Endothelial cell of umbilical vein (primary cell): ENCODE measurements at places on chromosomes 16 and 17.

DNA sequence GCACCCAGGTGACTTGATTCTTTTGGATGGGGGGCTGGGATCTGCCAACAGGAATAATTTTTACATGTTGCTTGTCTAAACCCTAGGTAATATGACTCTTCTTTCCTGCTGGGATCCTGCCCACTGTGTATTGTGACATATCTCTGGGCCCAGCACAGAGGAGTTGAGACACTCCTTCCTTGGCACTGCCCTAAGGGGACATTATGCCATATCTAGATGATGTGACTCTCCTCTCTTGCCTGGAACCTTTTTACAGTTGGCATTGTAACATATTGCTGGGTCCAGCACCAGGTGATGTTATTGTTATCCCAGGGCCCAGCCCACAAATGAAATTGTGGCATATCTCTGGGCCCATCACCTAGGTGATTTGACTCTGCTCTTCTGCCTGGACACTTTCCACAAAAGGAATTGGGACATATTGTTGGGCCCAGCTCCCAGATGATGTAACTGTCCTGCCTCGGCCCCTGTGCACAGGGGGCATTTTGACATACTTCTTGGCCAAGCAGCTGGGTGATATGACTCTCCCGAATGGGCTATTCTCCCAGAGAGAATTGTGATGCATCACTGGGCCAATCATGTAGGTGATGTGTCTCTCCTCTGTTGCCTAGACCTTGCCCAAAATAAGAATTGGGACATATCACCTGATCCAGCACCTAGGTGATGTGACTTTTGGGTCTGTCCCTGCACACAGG, 1837.7 kb downstream of the TP53TG3F start:
- DNase-seq, result no peak

DNA sequence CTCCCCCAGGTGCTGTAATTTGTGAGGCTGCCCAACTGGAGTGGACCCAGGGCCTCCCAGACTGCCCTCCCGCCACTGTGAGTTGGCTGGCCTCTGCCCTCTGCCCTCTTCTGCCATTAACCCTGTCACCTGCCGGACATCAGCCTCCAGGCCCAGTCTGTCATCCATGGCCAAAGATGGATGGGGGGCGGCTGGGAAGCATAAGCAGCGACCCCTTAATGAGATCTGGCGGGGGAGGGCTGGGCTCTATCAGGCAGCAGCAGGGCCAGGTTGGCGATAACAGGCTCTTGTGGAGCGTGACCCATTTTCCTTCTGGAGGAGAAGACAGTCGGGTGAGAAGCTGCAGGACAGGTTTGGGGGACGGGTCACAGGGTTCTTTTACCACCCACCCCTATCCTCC, 25.3 kb downstream of the CDK5RAP3 start:
- no peak for DNase-seq

- DNase-seq, result no peak
Measured at GRCh38 chr16:1981398-1981836, at the start of gene NOXO1. TSS of gene NOXO1 (minus strand) at chr16:1981469. CDS start at chr16:1981179, 290 bp downstream.

DNA sequence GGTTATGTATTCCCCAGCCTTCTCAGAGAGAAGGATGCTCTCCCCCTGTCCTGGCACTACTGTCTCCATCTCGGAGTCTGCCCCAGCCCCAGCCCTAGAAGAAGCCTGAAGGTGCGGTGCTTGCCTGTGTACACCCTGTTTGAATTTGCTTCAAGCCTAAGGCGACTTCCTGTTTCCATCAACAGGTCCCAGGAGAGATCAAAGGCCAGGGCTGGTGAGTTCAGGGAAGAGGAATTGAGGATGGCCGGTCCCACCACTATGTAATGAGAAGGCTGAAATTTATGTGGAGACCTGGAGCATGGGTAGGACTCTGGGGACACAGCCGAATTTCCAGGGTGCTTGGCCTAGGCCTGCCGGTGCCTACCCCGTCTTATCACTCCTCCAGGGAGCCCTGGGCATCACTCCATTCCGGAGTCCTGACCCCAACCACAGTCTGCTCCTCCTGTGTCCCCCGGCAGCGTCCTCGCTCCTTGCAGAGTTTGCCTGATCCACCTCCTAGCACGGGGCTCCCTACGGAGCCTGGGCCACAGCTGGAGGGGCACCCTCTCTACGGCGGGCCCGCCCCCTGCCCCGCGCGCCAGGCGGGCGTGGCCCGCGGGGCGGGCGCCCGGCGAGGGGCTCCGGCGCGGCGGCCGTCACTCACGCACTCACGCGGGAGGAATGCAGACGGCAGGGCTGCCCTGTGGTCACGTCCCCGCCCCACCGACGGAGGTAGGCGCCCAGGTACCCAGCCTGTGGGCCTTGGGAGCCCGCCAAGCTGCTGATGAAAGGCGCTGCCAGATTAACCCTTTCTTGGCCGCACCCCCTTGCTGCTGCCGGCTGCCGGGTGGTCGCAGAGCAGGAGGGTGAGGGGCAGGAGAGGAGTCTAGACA, 53.8 kb upstream of the TAC4 start:
- no peak for DNase-seq

- DNase-seq, result no peak
Measured at GRCh38 chr16:71917900-71918299, 22.6 kb downstream of the IST1 start.

GRCh38 chr17:41835800-41836549, at the start of gene NT5C3B:
TSS of gene NT5C3B (minus strand) at chr17:41836232. CDS start at chr17:41836193, 39 bp downstream.
- peak; percentile 44 for DNase-seq

GRCh38 chr17:81189670-81190530, 23.9 kb upstream of the AATK start:
- DNase-seq, result no peak

GRCh38 chr17:27486741-27487140, 30.5 kb downstream of the KSR1 start:
- DNase-seq, result no peak

DNA sequence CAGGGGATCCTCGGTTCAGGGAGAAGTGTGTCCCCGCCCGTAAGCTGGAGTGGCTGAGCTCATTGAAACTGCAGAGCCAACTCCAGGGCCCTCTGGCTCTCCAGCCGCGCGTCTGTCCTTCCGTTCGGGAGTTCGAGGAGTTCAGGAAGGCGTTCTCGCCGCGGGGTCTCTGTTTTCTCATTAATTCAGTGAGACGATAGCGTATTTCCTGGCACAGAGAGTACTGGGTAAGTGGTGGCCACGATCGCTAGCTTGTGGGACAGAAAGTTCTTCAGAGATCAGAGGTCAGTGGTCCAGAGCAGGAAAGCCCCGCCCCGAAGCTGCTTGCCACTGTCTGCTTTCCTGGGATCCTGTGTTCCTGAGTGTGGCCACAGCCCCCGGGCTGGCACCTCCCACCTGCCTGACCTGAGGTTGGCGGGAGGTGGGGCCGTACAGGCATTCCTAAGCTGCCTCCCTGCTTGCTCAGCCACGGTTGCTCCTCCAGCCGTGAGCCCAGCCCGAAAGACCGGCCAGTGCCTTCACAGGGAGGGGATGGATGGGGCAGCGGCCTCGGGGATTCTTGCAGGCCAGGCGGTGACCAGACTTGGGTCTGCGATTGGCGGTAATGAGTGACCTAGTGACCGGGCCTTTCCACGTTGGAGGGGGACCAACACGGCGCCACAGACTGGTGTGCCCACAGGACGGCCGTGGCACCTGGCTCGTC, 8.9 kb downstream of the BAIAP2 start:
- peak; percentile 32 for DNase-seq

GRCh38 chr17:82319619-82320062, 2.2 kb upstream of the CD7 start:
- no peak for DNase-seq

DNA sequence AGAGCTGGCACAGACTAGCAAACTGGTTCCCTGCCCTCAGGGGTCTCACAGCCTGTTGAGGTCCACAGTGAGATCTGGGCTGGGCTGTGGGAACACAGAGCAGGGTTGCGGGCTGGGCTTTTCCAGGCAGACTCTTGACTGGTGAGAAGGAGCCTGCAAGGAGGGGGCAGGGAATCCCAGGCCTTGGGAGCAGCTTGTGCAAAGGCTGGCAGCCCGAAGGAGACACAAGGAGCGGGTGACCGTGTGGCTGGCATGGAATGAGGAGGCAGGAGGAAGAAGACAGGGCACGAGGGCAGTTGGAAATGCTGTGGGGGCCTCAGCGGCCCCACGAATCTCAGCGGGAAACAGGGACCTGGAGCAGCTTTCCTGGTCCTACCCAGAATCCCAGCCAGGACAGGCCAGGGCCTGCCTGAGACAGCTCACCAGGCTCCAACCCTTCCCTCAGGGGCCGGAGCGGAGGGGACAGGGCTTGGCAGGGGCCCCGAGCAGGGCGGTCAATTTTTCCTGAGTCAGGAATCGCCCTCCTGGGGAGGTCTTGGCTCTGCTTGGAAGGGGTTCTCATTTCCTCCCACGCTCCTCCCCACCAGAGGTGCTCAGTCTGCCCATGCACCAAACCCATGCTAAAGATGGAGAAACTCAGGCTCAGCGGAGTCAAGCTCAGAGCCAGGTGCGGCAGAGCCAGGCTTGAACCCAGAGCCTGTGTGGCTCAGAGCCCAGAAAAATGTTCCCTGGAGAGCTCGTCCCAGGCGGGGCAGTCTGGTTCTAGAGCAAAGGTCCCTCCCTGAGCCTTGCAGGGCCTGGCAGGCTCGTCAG, 9.2 kb upstream of the SNN start:
- DNase-seq, result no peak

- no peak for DNase-seq
Measured at GRCh38 chr16:85041219-85042166, 13.9 kb downstream of the KIAA0513 start.

DNA sequence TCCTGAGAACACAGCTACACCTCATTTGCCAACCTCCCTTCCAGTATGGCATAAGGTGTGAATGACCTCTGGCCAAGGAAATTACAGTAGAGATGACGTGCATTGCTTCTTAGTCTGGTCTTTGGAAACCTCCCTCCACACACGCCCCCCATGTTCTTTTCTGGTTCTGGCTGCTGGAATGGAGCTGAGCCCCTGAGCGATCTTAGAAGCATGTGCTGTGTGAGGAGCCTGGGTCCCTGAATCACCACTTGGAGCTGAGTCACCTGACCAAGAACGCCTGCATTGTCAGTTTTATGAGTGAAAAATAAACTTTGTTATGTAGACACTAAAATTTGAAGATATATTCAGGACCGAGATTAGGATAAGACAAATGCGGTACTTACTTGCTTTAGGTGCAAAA, 51.4 kb downstream of the HS3ST3A1 start:
- no peak for DNase-seq
